GM13977 (cell line): ENCODE measurements at places on chromosomes 1 and 21.

DNA sequence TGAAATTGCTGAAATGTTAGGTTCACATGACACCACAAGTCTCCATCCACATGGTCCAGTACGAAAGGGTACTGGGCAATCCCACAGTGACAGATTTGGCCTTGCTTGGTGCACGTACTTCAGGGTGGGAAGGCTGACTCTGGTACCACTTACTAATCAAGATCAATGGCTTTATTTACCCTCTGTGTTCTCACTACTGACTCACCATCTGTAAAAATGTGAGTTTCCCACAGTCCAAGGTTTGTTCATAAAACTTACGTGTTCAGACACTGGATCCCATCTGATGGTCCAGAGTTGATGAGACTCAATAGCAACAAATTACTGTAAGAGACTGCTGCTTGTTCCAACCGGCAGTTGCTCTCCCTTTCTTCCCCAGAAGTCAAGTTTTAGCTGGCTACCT, 231.7 kb downstream of the LMX1A start:
- DNase-seq: no peak

DNA sequence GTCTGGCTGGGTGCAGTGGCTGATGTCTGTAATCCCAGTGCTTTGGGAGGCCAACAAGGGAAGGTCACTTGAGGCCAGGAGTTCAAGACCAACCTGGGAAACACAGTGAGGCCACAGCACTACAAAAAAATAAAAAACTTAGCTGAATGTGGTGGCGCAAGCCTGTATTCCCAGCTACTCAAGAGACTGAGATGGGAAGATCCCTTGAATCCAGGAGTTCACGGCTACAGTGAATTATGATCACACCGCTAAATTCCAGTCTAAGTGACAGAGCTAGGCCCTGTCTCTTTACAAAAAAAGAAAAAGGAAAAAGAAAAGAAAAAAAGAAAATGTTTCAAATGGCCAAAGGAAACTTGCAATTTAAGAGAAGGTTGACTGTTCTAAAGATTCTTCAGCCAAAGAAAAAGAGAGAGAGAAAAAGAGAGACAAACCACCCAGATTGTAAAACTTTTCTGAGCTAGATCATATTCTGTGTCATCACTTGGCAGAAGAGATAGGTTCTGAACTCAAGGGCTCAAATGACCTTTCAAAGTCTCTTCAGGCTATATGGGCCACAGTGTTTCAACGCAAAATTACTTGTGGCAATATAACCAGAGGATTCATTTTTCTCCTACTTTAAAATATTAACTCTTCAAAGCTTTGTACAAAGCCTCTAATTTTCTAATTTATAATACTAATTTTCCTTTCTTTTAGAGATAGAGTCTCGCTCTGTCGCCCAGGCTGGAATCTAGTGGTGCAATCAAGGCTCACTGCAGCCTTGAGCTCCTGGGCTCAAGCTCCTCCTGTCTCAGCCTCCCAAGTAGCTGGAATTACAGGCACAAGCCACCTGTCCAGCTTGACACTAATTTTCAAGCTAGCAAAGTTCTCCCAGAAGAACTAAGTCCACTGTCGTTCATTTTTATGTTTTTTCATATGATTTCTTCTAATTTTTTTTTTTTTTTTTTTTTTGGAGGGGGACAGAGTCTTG, 20.5 kb downstream of the ARID4B start:
- no peak for DNase-seq

GRCh38 chr1:220616836-220617235, 73.3 kb upstream of the C1orf115 start:
- no peak for DNase-seq

DNA sequence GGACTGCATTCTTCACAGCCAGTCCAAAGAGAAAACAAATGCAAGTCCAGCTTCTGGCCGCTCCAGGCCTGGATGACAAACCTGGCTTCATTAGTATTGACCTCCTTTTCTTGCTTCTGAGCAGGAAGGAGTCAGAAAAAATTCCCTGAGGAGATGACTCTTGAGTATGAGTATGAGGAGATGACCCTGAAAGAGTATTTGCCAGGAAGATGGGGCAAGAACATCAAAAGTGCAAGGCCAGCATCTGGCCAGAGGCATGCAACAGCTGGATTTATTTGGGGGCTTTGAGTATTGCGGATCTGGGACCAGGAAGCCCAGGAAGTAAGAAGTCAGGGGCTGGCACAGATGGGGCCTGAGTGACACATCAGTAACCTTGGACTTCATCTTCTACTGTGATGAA, 113.9 kb downstream of the GLIS1 start:
- no peak for DNase-seq

GRCh38 chr1:162207862-162208261, 138.4 kb downstream of the NOS1AP start:
- no peak for DNase-seq
